ENCODE measurements at places on chromosomes 3 and 15.
A peak's percentile ranks its signal among the peaks of the same experiment; 100 is the strongest.

DNA sequence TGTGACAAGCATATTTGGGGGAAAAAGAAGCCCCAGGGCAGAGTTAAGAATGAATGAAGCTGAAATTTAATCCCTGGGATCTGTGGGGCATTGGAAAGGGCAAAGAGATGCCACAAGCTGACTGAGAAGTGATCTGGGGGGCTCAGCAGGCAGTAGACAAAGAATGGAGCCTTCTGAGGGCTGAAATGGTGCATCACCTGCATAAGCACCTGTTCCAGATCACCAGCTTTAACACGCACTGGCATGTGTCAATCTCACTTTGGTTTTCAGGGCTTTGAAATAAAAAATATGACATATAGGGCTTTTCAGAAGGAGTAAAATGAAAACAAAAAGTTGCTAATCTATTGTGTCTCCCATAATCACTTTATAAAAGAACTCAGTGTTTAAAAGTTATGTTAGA lies 210.8 kb upstream of the ARHGEF26 start:
- DNase-seq, result no peak

DNA sequence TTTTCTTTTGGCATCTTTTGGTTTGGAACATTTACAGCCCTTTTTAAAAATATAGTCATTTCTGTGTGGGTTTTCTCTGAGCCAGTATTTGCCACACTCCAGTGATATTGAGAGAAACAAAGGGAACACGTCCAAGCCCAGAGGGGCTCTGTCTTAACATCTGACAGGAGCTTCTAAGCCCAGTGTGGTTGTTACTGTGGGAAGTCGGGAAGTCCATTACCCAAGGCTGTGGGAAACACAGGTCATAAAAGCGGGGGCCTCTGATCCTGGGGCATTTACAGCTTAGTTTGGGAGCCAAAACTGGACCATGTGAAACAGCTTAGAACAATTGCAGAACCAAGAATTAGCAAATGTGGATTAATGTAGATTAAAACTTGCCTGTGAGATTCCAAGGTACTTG lies 123.0 kb downstream of the PTPRG start:
- DNase-seq, result no peak

DNA sequence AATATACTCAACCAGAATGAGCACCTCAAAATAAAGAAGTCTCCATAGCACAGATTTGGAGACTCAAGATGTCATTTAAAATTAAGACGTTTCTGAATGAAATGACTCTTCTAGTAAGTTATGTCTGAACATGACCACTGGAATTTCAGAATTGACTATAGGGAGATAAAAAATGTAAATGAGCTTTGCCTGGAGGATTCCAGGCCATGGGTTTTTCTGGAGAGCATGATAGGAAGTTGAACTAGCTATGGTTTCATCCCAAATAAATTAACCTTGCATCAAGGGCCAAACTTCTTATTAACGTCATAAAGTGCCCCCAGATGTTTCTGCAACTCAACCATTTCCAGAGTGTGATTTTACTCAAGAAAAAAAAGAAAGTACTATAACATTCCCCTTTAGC lies 222.6 kb upstream of the NR2F2 start:
- DNase-seq, result no peak

- no peak for DNase-seq
These were observed 39.9 kb downstream of the KLF15 start for GRCh38 chr3:126317029-126317996.

- DNase-seq, result no peak
These were observed 48.1 kb downstream of the AMOTL2 start for GRCh38 chr3:134326126-134326525.

GRCh38 chr3:108525256-108525655 lies 14.9 kb upstream of the MYH15 start:
- no peak for DNase-seq

GRCh38 chr15:99435113-99435695 lies 130.6 kb upstream of the MEF2A start:
- DNase-seq, result no peak

DNA sequence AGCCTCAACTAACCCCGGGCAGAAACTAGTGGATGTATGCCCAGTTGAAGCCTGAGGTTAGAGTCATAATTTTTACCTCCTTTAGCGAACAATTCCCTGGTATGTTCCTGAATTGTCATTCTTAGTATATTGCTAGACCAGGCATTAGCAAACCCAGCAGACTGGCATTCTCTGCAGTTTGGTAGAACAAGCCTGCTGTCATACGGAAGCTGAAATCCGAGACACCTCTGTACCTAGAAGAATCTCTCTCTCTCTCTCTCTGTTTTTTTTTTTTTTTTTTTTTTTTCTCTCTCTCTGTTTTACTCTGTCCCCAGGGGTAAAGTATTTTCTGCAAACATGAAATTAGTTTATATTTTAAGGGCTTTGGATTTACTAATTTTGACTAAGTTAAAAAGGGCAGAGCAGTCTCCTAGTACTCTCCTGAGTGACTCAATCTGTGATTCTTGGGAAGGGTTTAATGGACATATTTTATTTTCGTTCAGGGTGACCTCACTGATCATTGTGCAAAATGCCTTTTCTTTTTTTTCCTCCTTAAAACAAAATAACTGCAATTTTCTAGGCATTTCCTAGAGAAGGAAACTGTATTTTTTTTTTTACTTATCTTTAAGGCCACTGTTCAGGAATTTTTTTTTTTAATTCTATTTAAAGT lies 133.6 kb upstream of the ICE2 start:
- DNase-seq, result no peak

DNA sequence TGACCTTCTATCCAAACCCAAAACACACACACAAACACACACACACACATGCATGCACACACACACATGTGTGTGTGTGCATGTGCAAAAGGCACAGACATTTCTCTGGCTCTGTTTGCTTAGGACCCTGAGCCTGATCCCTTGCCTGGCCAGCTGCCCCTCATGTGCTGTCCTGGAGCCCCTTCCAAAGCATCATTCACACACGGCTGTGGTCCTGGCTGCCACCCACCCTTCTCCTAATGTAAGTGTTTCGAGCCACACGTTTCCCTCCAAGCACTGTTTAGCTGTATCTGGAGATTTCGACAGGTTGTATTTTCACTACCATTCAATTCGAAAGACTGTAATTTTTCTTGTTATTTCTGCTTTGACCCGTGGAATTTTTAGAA lies 45.8 kb upstream of the KLF13 start:
- DNase-seq, result no peak

- no peak for DNase-seq
These were observed 81.6 kb downstream of the LRRC49 start for GRCh38 chr15:70974004-70974832.

DNA sequence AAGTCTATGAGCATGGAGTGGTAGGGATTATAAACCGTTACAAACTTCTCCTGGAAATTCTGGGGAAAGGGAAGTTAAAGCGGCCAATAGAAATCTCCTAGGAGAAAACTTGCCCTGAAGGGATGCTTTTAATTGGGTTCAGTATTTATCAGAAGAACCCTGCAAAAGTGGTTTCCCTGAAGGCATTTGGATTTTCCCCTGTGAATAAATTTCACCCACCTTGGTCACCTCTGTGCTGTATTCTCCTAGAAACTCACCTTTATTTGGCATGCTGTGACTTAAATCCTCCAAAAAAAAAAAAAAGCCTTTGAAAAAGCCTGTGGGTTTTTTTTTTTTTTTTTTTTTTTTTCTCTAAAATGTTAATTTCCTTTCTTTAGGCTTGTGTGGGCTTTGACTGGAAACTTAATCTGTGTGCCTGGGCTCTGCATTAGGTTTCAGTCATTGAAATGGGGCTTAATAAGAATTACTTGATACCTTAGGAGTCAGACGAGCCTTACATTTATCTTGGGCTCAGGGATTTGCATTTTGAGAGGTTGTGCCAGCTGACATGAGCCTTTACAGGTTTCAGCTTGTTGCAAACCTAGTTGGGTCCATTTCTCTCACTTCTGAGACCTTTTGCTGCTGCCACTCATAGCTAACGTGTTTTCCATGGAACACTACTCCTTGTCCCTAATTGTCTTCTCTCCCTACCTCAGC lies 22.0 kb downstream of the TGFBR2 start:
- no peak for DNase-seq

- DNase-seq, result no peak
These were observed 321.2 kb upstream of the AZI2 start for GRCh38 chr3:28669870-28670269.

GRCh38 chr15:55587321-55588069 lies 650 bp downstream of the PYGO1 start:
- DNase-seq, result peak; percentile 59

GRCh38 chr3:56308471-56308870 lies 159.8 kb downstream of the ERC2 start:
- DNase-seq, result no peak

DNA sequence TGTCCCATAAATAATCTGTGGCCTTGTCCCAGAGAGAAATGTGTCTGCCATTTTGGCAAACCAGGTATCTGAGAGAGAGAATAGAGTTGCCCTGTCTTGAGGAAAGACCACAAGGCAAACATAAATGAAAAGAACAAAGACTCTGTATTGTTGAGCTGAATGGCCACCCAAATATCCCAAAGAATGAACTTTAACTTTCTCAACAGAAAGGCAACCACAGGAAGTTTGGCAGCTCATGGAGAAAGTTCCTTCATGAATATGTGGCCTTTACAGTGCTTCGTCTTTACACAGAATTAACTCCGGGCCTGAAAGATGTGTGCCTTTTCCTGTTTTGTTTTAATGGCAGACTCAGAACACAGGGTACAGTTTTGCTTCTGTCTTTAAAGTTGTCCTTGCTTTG lies 41.4 kb upstream of the THBS1 start:
- DNase-seq, result no peak

GRCh38 chr3:149667576-149667975 lies 9.8 kb upstream of the WWTR1 start:
- DNase-seq, result no peak

DNA sequence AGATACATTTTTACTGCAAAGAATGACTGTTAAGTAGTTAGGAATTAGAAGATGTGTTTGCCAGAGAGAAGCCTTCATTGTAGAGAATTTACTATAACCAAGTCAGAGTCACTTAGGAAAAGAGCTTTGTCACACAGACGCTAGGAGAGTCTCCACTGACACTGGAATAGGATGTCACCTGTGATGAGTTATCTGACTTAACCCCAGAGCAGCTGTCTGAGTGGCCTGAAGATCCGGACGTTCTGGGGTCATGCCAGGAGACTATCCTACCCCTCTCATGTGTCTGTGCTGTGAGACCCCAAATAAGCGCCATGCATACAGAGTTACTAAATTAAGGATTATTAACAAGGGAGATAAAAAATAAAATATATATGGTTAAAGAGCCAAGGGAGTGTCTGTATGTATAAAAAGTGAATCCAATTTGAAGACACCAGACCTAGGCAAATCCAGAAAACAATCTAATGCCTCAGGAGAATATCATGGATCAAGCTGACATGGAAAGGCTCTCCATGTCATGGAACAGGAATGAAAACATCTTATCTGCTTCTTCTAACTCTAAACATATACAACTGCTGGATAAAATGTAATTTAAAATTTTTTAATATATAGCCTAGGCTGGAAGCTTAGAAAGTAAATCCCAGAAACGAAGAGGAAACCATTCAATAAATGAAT lies 43.5 kb downstream of the ITGB5 start:
- no peak for DNase-seq

DNA sequence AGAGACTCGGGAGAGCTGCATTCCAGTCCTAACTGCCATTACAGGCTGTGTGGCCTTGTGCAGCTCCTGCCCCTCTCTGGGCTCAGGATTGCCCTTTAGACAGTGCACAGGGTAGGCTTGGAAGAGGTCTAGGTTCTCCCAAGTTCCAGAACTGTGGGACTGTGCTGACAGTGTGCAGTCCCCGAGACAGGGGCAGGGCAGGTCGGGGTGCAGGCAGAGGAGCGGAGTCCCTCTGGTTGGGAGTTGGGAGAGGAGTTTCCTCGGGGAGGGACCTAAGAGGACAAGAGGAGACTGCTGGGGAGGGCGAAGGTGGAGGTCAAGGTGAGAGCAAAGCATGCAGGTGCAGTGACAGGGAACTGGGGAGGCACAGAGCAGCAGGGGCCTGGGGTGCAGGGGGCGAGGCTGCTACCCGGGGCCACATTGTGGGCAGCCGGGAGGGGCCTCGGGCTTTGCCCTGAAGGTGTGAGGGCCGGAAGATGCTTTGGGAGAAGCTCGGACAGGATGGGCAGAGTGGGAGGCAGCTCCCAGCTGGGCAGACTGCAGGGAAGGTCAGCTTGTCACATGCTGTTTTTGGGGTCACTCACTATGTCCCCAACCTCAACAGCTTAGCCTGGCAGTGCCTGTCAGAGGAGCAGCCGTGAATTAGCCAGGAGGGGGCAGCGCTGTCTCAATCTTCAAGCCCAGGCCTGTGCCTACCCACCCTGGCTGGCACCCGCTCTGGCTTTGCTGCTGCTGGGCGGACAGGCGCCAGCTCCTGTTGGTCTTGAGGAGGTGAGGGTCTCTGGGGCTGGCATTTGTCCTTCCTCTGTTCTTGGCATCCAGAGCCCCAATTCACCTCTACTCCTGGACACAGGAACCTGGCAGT lies 15.4 kb upstream of the CSPG4 start:
- no peak for DNase-seq

GRCh38 chr3:128113817-128114794 lies 9.5 kb downstream of the RUVBL1 start:
- DNase-seq, result no peak

DNA sequence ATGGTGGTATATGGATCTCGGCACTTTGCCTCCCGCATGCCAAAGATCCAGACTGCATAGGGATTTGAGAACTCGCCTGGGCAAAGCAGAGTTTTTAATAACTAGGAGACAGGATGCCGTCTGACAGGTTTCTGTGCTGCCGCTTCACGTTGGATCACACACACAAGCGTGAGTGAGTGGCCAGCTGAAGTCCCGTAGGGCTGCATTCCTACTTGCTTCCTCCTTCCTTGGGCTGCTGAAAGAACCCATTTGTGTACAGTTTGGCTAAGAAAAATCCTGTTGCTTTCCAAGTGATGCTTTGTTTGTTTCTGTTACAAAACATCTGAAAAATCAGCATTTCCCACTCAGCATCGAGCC lies 604.3 kb upstream of the CFAP20DC start:
- peak; percentile 74 for DNase-seq

Data from hindlimb muscle (tissue), 1 donor.